ENCODE measurements at places on chromosomes 3 and 15.

GRCh38 chr15:64024172-64025050 lies 21.9 kb downstream of the DAPK2 start:
- DNase-seq = no peak

- no peak for DNase-seq
Measured at GRCh38 chr15:89863918-89864317, 29.9 kb downstream of the AP3S2 start.

GRCh38 chr3:157127831-157128767 lies 31.8 kb downstream of the CCNL1 start:
- peak; percentile 95 for DNase-seq

DNA sequence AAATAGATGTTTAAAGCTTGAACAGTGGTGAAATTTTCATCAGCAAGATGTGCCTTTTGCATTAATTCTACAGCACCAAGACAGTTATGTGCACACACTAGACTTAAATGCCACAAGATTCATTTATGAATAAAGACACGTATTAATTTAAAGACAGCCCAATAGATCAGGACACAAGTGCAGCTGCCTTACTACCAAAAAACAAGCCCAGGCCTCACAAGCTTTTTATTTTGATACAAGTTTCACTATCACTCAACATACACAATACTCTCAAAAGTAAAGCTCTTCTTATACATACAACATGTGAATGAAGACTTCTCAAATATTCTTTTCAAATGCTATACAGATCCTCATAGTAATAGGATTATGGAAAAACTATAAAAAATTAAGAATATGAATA lies 2.4 kb downstream of the ACAP2 start:
- DNase-seq = no peak

DNA sequence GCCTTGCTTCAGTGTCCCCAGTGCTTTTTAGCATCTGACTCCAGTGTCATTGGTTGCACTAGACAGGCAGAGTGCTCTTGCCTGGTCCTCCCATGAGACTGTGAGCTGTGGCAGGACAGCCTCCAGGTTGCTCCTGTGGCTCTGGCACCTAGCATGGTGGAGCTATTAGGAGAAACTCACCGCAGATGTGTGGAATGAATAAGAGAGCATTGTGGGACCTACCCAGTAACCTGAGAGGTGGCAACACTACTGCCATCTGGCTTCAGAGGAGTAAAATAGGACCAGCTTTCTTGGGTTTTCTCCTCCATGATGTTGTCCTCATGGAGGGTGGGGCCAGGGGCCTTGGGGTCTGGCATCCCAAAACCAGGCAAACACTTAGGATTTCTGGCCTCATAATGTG lies 183.6 kb downstream of the EPHB1 start:
- DNase-seq = peak; percentile 1

DNA sequence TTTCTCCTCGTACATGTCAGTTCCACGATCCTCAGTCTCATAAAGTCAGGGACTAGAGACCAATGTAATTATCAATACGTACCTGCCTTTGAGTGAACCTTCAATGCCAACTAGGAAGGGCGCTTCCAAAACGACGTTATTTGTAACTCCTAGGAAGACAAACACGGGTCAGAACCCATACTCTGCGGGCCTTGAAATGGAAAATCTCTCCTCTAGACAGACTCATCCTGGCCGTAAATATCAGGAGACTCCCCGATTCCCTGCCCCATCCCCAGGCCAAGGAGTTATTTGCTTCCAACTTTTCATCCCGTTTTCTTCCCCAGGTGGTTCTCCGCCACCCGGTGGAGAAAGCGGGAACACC lies 578 bp downstream of the OIP5 start:
- DNase-seq = peak; percentile 77

DNA sequence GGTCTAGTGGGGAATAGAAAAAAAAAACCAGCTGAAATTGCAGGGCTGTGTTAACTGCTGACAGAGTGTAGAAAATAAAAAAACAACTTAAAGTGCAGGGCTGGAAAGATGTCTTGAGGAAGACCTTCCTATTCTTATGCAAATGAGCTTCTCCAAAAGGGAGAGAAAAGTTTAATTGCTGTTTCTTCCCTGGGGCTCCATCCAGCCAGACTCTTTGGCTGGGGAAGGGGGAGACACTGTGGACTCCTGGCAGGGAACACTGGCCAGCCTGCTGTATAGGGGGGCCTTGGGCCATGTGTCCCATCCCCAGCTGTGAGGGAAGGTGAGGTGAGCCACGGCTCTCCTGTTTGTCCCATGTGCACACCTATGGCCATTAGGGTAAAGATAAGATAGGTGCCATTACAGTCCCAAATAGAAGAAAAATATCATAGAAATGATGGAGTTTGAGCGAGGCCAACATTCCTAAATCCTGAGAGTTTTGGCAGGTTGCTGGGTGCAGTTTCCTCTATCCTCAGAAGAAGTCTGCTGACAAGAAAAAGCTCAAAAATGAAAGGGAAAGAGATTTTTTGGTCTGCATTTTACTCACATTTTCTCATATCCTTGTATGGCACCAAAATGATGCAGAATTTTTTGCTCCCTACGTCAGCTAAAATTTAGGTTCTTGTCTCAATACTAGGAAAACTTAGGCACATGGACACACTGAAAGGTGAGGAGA lies 901.7 kb downstream of the PLOD2 start:
- no peak for DNase-seq

DNA sequence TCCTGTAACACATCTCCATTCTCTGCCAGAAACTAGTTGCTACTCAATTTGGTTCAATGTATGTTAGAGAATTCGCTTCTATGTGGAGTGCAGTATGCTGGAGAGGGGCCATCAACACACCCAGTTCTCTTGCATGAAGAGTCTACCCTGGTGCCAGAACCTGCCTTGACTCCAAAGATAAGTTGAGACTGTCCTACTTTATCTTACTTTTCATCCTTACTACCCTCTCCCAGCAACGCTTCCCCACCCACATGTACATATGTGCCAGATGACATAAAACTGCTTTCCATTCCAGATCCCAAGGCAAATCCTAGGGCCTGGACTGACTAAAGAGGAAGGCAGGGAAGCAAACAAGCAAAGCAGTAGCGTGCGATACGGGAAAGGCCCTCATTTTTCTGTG lies 442.6 kb upstream of the THRB start:
- no peak for DNase-seq

DNA sequence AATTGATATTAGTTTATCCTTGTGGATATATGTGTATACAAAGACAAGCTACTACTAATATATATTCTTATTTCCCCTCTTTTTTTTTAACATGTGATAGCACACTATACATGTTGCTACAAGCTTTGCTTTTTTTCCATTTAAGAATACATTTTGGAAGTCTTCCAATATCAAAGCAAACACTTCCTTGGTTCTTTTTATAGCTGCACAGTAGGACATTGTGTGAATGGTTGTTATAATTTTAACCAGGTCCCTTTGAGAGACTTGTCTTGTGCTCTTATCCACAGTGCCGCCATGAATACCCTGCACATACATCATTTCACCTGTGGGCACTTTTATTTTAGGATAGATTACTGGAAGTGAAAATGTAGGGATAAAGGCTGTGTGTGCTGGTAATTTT lies 88.7 kb downstream of the CACNA2D3 start:
- no peak for DNase-seq

Measured in ELR (cell line).